ENCODE measurements at places on chromosomes 7 and 10. TPM values are rescaled to one million over a fixed set of nuclear protein-coding genes. Genes with fewer than 3 reads are reported as not detected.

YAE1 gene
- 39.2 TPM for total RNA-seq

GTPBP4 gene
- total RNA-seq = 21.1 TPM

PCLO gene
- under 0.01 TPM for total RNA-seq

PNLIPRP2 gene
- not detected for total RNA-seq

ITGA8 gene
- total RNA-seq = under 0.01 TPM

GJD4 gene
- total RNA-seq = not detected

GIMAP7 gene
- not detected for total RNA-seq
